ENCODE measurements at places on chromosomes 2 and 18.

- DNase-seq = no peak
Measured at GRCh38 chr2:232497348-232497747, 9.7 kb upstream of the ECEL1 start.

- DNase-seq = no peak
Measured at GRCh38 chr2:46135228-46135855, 161.9 kb upstream of the EPAS1 start.

- DNase-seq = no peak
Measured at GRCh38 chr2:179467111-179467510, 202.5 kb upstream of the SESTD1 start.

- no peak for DNase-seq
Measured at GRCh38 chr2:223768179-223768578, 69.2 kb downstream of the AP1S3 start.

GRCh38 chr2:225999692-226000091 lies 600.2 kb downstream of the NYAP2 start:
- DNase-seq = no peak

- no peak for DNase-seq
Measured at GRCh38 chr2:203578759-203579643, 43.9 kb upstream of the RAPH1 start.

DNA sequence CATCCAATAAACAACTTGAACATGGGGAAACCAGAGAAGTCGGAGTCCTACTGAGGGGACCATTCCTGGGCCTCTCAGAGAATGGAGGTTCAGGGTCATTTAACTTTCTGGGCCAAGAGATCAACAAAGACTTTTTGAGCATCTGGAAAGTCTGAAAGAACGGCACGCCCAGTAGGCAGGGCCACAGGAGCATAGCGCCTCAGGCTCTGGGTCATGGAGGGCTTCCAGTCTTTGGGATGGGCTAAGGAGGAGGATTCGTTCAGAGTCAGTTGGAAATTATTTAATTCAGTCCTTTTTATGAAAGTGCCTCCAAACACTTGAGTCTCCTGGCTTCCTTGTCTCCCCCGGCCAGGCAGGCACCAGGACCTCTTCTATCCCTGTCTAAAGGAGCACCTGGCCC lies 101.1 kb upstream of the GLI2 start:
- no peak for DNase-seq

DNA sequence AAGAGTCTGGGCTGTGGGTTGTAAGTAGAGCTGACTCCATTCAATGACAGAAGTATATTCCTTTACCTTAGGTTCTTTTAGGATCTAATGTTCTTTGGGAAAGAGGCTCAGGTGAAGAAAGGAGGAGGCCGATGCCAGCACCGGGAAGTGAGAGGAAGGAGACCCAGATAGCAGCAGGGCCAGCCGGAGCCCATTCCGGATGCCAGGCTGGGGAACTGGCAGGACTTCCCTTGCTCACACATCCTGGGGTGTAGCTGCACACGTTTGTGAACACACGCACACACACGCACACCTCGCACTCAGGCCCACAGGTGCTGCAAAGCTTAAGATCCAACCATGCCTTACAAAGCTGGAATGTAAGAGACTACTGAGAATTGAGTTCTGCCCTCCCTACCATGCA lies 95.8 kb upstream of the SMAD2 start:
- DNase-seq = no peak

GRCh38 chr18:2147476-2148230 lies 423.7 kb downstream of the METTL4 start:
- DNase-seq = no peak

DNA sequence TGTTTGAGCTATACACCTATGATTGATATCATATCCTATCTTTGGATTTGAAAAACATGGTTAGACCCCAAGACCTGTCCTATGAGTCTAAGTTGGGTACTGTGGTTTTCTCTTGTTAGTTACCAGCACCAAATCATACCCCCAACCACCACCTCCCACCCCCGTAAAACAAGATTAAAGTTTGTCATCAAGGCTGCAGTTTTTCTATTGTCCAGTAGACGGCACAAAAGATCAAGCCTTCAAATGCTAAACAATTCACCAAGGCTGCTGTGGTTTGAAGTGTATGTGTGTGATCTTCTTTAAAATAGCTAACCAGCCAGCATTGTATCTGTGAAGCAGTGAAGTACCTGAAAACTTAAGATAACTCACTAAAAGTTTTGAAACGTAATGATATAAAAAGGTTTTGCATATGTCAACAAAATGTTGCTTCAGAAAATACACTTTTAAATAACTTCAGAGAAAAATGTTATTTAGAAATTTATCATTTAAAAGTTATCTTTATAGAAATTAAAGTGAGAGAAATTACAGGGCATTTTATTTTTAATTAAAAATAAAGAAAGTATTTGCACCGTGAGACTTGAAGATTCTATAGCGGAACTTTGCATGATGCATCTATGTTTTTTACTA lies 5.8 kb upstream of the MEIS1 start:
- peak; percentile 9 for DNase-seq

- DNase-seq = no peak
Measured at GRCh38 chr18:23710946-23711345, 21.7 kb downstream of the LAMA3 start.

DNA sequence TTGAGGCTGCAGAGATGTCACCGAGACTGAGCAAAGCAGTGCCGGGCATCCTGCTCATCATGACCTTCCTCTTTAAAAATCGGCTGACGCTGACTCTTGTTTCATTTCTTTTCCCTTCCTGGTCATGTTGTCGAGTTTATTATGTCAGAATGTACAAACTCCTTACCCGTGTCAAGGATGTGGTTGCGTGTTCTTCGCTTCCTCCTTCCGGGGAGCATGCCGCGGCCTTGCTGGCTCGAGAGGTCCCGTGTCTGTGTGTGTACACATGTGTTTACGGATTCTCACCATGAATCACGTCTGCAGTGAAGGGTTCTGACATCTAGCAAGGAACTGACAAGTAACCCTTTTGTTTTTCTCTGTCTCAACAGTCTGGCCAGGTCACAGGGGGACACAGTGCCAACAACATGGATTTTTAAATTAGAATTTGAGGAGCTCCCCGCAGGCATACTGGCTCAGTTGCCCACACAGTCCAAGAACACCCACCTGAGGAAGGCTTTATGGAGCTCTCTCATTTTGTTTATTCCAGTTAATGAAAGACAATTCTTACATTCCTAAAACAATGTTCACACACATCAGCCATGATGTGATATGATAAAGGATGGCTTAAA lies 60.2 kb downstream of the MYT1L start:
- no peak for DNase-seq

GRCh38 chr2:174833737-174834136 lies 69.5 kb upstream of the CHRNA1 start:
- no peak for DNase-seq

- no peak for DNase-seq
Measured at GRCh38 chr2:219619235-219619634, 8.2 kb upstream of the SLC4A3 start.

- no peak for DNase-seq
Measured at GRCh38 chr2:174591740-174592139, 5.9 kb downstream of the WIPF1 start.

DNA sequence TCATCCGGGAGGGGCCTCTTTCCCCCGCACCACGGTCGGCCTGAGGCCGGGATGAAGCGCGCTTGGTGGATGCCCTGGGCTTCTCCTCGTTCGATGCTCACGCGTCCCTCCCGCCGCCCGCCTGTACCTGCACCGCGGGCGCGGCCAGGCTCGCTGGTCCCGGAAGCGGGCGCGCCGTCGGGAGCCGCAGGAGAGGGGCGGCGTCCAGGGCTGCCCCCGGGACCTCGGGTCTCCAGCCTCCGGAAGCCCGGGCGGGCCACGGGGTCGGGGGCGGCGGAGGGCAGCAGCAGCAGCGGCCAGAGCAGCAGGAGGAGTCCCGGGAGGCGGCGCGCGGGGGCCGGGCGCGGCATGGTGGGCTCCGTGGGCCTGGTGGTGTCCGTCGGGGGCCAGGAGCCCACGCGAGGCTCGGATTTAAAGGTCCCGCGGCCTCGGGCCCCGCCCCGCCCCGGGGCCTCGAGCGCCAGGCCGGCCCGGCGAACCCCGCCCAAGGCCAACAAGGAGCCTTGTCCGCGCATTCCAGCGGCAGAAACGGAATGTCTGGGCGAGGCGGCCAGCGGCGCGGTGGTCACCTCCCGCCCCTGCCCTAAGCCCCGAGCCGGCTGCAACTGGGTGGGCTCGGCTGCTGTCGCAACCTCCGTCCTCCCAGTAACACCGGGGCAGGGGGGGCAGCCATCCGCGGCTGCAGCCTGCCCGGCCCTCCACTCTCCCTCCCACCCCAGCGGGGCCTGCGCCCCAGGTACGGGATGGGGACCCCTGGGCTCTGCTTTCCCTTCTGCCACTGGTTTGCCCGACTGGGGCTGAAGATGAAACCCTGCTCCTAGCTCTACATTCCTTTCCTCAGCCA lies at the start of gene MATN3:
MATN3 (minus strand) TSS at position 387 of the 844 bp plus-strand sequence; CDS start at position 350, 37 bp downstream.
- no peak for DNase-seq

DNA sequence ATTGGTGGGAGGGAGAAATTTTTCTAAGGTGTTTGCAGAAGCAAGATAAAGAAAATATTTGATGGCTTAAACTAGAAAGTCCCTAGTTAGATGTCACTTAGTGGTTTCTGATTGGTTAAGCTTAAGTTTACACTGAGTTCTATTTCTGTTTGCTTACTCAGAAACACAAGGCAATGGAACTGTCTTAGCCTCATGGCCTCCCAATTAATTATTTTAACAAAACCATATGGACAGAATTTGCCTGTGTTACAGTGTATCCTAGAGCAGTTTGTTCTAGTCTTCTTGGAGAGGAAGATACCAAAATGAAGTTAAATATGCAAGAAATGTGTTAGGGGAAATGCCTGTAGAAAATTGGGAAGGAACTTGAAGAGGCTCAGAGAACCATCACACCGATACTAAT lies 4.6 kb upstream of the IMPACT start:
- no peak for DNase-seq

- DNase-seq = no peak
Measured at GRCh38 chr2:233764264-233764663, 4.2 kb downstream of the UGT1A1 start.

DNA sequence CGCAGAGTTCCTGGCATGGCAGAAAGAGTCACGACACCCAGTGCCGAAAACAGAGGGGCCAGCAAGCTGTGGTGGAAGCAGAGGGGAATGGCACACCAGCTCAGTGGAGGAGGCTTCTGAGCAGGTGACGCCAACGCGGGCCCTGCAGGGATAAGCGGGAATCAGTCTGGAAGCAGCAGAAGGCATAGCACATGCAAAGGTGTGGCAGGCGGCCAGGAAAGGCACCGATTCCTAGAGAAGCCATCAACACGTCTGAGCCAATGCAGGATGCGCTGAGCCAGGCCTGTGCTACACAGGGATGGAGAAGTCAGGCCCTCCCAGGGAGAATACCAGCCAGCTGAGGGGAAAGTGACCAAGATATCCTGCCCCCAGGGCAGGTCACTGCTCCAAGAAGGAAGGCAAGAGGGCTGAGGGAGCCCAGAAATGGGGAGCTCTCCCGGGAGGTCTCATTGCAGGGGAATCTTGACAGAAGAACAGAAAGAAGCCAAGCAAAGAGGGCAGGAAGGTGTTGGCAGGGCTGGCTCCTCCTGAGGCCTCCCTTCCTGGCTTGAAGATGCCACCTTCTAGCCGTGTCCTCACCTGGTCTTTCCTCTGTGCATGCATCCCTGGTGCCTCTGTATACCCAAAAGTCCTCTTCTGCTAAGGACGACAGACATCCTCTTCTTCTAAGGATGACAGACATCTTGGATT lies 16.3 kb downstream of the TEX51 start:
- DNase-seq = peak; percentile 89

- no peak for DNase-seq
Measured at GRCh38 chr2:126975671-126976655, 77.3 kb downstream of the TEX51 start.

DNA sequence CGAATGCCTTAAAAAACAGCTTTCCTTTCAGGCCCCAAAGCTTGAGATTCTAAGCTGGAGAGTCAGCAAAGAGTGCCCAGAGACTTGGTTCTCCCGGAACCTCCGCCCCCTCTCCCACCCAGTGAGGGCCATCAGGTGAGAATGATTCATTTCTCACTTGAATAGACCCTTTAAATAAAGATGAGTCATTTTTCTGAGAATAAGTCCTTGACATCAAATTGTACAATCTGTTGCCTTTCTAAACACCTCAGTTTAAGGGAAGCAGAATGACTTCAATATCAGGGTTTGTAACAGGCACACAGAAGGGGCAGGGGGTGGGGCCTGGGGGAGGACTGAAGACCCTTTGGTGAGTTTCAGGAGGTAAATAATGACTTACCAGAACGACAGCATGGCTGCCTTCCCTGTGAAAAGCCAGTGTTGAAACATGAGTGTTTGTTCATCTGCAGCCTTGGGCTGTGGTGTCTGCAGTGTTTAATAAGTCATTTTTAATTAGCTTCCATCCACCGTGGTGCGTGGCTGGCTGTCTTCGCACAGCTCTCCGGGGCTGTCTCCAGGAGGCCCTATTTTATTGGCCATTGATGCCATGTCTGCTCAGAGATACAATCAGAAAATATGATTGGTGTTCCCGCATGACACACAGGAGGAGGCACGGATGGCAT lies 134.9 kb upstream of the ZNF236 start:
- no peak for DNase-seq

GRCh38 chr2:81304154-81304830 lies 999.7 kb upstream of the LRRTM1 start:
- DNase-seq = no peak

DNA sequence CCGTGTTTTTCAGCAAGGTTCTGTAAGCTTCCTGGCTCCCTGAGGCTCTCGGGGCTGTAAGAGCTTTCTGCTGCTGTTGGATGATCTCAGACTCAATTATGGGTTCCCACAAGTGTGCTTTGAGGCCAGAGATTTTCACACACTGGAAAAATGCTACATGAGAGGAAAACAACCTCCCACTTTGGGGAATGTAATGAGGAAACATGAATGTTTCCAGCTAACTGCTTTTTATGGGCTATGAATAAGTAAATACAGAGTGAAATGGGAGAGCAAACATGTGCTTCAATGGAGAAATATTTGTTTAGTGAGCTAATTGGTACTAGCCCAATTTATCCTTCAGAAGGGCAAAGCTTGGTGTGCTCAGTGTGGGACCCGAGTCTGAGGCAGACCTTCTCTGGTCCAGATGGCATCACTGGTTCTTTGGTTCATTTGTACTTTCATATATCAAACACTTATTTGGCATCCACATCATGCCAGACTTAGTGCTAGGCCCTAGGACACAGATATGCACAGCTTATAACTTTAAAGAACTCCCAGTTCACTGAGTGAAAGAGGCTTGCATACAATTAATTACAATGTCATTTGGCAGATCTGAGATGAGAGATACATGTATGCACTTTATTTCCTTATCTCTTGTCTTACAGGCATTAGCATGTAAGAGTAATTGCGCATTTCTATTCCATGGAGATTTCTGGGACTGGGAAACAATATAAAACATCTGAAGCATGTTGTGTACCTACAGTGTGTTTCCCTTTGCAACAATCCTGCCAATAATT lies 248.8 kb downstream of the RDH14 start:
- no peak for DNase-seq

Measured in C1 segment of cervical spinal cord (tissue), 14 donors.